ENCODE measurements at places on chromosomes 1 and 21. TPM values are rescaled to one million over a fixed set of nuclear protein-coding genes. Genes with fewer than 3 reads are reported as not detected.

The TRIM58 gene
- total RNA-seq: 3.2 TPM

The CD247 gene
- total RNA-seq: 4.3 TPM

The TMEM81 gene
- total RNA-seq: 3.1 TPM

The AIRE gene
- total RNA-seq: 0.19 TPM

The PRRX1 gene
- total RNA-seq: 272 TPM

The SYNJ1 gene
- 14.3 TPM for total RNA-seq

The C1orf94 gene
- not detected for total RNA-seq

The MR1 gene
- 23.9 TPM for total RNA-seq

The CZIB gene
- 45.6 TPM for total RNA-seq

The RGS13 gene
- 1.5 TPM for total RNA-seq

The SPRR1B gene
- total RNA-seq: not detected

The S100A12 gene
- total RNA-seq: 23.6 TPM

The NUP210L gene
- 0.12 TPM for total RNA-seq

The RGS18 gene
- total RNA-seq: 5.4 TPM

The FAM167B gene
- 11.8 TPM for total RNA-seq

The MYCL gene
- total RNA-seq: 1.2 TPM

The PEAR1 gene
- 17.4 TPM for total RNA-seq

The VASH2 gene
- 0.29 TPM for total RNA-seq

The FMO2 gene
- total RNA-seq: 183 TPM

The PTGER3 gene
- total RNA-seq: 32.7 TPM

The DCST2 gene
- total RNA-seq: 0.75 TPM

The CASQ2 gene
- total RNA-seq: 21.3 TPM

The AK5 gene
- total RNA-seq: 0.71 TPM

The C8B gene
- not detected for total RNA-seq

The APCS gene
- not detected for total RNA-seq

The HEYL gene
- total RNA-seq: 35.4 TPM

The ODF2L gene
- 39.4 TPM for total RNA-seq

The BEST4 gene
- 0.32 TPM for total RNA-seq

The RLF gene
- total RNA-seq: 25.1 TPM

The PODN gene
- 152 TPM for total RNA-seq

The TMEM200B gene
- 18.2 TPM for total RNA-seq

The FBLIM1 gene
- 418 TPM for total RNA-seq

The LCA5L gene
- 0.39 TPM for total RNA-seq

The CRNN gene
- not detected for total RNA-seq

The ABCG1 gene
- total RNA-seq: 24.2 TPM

The NPR1 gene
- 116 TPM for total RNA-seq

Measured in aorta (tissue), 5 donors.